SK-N-SH (cell line): ENCODE measurements at places on chromosomes 16 and 17.
A peak's percentile ranks its signal among the peaks of the same experiment; 100 is the strongest.

DNA sequence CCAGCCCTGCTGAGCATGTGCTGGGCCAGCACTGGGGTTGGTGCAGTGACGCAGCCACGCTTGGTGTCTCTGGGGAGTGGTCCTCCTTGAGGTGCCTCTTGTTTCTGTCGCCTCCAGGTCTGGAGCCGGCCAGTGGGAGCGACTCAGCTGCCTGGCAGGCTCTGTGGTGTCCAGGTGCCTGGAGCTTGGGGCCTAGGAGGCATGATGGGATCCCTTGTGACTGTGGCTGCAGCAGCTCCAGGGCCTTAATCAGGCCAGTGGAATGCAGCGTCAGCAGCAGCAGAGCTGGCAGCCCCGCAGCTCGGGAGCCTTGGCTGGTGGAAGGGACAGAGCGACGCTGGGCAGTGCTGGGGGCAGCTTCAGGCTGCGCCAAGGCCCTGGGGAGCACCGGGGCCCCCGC lies 74.7 kb upstream of the CIBAR2 start:
- no peak for DNase-seq

DNA sequence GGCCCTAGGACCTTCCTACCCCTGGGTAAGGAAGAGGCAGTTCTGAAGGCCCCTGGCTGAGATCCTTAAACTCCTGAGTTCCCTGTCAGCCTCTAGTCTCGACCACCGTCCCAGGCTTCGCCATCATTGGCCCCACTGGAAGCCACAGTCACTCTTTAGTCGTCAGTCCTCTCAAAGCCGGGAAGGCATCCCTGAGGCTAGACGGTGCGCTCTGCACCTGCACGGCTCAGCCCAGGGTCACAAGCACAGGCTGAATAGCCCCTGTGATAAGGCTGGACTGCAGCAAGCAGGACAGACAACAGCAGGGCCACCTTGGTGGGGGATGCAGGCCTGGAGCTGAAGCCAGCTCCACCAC lies 3.3 kb upstream of the HEXIM1 start:
- no peak for DNase-seq

GRCh38 chr17:40499551-40500189 lies 1.8 kb downstream of the TNS4 start:
- DNase-seq: peak; percentile 84

DNA sequence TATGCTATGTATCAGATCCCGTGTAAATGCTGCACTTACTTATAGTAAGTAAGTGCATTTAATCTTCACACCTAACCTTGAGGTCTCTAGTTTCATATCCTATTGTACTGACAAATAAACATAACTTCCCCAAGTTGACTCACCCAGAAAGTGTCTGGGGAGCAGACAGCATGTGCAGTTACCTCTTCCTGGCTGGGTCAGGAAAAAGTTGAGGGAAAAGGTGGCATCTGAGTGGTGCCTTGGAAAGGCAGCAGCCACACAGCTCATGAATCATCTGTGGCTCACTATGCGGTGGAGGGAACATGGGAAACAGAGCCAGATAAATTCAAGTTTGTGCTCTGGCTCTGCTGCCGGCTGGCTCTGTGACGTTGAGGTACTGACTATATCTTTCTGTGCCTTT lies 382.0 kb upstream of the DYNLRB2 start:
- no peak for DNase-seq

DNA sequence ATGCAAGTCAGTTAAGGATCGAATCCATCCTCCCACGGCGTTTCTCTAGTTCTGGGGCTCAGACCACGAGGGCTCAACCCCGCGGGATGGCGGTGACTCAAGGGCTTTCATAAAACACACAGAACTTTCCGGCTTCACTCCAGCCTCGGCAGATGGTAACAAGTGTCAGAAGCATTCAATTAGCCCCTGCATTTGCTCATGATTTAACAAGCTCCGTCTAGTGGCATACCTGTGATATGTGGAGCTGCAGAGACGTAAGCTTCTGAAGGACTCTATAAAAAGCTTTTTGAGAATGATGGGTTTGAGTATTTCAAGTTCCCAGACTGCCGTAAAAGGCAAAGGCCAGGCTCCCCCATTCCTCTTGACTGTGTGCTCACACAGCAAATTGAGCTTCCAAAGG lies 91.3 kb upstream of the SEC14L1 start:
- no peak for DNase-seq

GRCh38 chr17:13503526-13503925 lies 98.2 kb downstream of the HS3ST3A1 start:
- DNase-seq: no peak

DNA sequence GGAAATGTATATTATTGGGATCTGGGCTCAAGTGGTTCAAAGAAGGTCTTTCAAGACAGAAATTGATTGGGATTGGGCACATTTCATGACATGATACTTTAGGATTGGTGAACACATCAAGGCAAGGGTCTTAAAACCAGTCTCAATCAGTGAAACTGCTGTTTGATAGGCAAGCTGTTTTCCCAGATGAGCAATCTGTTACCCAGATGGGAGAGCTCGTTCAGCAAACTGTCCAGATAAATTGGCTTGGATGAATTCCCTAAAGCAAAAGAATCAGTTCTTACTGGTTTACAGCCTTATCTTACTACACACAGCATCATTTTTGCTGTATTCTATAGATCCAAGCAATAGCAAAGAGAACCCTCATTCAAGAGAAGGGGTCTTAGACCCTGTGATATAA lies 31.0 kb upstream of the CNEP1R1 start:
- no peak for DNase-seq

- no peak for DNase-seq
Observed at GRCh38 chr16:79933603-79934002, 333.1 kb upstream of the MAF start.

DNA sequence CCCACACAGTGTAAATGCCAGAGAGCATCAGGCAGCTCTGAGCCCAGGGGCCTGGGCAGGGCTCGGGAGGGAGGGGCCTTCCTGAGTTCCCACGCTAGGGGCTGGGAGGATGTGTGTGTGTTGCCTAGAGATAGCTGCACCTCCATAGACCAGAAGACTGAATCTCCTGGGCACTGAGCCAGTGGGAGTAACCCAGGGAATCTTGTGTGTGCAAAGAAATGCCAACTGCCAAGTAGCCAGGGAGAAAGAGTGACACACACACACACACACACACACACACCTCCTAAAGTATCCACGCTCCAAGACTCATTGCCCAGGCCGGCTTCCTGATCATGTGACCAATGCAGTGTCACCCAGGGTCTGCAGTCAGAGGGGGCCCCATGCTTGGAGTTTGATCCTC lies 166.2 kb upstream of the RPL38 start:
- DNase-seq: peak; percentile 66

- no peak for DNase-seq
Observed at GRCh38 chr17:48310748-48311213, 119.2 kb downstream of the SKAP1 start.

DNA sequence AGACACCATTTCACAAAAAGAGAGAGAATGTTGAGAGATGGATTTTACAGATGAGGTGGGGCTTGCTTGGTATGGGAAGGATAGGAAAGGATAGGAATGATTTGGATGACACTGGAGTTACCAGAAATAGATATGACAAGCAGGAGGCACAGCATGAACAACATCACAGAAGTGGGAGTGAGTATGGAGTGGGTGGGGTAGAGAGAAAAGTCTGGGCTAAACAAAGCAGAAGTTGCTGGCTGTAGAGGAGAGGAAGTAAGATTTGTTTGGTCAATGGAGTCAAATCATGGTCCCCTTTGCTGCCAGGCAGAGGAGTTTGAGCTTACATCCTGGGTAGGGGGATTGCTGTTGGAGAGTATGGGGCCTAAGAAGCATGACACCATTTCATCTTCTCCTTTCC lies 101.7 kb downstream of the VAT1L start:
- DNase-seq: no peak

- DNase-seq: peak; percentile 85
Observed at GRCh38 chr16:70428178-70428998, 10.5 kb downstream of the ST3GAL2 start.

DNA sequence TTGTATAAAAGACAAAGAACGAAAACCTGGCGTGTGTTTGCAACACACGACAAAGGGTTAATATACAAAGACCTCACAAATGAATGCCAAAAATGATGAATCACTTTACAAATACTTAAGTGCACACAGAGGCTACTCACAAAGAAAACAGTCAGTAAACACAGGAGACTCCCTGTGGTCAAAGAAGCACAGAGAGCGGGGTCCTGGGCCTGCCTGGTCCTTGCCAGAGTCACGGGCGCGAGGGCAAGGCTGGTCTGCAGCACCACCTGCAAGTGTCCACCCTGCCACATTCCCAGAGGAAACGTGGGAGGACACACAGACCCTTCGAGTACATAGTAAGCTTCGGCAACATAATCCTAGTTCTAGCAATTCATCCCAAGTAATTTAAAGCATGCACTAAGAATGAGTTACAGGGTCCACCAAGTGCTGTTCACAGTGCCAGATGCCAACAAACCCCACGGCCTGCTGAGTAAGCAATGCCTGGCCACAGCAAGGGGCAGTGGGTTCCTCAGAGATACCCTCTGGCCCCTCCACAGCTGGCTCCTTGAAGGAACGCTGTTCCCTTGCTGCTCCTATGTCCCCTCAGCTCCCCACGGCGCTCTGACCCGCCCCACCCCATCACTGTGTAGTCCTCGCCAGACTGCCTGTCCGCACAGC lies 24.6 kb upstream of the FAAP100 start:
- no peak for DNase-seq

DNA sequence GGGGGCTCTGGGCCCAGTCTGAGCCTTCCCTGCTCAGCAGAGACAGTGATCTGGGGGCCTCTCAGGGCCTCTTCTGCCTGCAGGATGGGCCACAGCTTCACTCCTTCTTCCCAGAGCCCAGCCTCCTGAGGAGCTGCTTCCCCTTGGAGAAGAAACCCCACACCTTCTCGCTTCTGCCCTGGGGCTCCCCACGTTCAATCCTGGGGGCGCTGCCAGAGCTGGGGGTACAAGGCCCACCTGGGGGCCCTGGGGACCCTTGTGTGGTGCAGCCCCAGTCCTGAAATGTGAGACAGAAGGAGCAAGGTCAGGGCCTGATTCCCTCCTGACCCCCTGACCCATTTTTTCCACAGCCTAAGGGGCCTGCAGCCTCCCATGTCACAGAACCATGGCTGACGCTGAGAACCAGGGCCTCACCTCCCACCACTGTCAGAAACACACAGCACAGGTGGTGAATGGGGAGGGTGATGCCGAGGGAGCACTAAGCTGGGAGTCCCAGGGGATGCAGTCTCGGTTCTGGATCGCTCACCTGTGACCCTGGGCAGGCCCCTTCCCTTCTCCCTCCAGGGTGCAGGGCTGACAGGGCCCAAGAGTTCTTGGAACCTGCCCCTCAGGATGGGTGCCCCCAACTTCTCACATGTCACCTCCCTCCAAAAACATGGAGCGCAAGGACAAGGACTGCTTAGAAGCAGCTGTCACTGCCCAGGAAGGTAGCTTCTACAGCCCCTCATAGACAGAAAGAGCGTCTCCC lies 21.6 kb upstream of the MPO start:
- DNase-seq: peak; percentile 20

DNA sequence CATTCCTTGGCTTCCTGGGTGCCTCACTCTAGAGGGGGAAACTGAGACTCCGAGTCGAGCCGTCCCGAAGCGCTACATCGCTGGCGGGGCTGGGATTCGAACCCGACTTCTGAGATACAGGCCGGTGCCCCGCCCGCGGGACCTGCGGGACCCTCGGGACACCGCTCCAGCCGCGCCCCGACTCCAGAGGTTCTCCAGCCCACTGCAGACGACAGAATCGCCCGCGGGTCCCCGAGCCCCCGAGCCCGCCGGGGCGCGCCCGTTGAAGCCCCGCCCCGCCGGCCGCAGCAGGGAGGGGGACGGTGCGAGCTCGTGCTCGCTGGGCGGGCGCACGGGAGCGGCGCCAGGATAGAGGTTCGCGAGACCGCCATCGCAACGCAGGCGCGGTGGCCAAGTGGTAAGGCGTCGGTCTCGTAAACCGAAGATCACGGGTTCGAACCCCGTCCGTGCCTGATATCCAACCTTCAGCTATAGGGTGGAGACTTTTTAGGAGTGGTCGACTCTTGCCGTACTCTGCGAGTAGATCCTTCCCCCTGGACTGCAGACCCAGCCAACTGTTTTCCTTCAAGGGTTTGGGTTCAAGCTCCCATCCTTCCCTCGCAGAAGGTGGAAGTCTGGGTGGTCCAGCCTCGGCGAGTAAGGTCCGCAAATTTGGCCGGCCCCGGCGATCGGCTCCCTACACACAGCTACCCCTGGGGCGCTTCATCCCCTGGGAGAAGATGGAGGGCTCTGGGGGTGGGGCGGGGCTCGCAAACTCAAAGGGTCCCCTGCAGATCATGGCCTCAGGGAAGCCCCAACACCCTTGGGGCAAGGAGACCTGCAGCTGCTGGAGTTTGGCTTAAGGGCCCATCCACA lies 214.6 kb downstream of the MRTFB start:
- peak; percentile 96 for DNase-seq

DNA sequence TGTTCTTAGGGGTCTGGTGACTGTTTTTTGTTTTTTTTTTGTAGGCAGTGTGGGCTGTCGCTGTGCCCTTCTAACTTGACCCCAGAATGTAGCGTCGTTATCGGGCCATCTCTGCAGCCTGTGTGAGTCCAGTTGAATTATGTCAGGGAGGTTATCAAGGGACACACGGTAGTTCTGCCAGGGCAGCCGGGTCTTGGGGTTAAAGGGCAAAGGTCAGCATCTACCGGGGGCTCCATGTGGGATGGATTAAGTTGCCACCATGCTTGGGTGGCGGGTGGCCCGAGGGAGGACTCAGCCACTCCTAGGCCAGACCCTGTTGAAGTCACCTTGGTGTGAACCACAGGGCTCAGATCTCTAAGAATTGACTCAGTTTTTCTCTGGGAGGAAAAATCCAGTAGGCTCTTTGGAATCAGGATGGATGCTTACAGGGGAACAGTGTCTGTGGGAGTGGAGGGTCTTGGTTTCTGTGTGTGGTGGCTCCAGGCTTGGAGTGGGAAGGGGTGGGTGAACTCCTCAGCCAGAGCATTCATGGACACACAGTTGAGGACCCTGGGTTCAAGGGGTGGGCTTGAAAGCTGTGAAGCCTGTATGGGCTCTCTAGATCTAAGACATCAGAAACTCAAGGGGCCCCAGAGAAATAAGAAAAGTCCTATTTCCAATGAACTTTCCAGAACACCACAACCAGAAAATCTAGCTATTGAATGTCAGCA lies 191.7 kb downstream of the IRF8 start:
- DNase-seq: no peak

- no peak for DNase-seq
Observed at GRCh38 chr16:29818082-29818481, 2.1 kb downstream of the PAGR1 start.

- no peak for DNase-seq
Observed at GRCh38 chr17:1871756-1872155, 42.0 kb downstream of the RPA1 start.

- DNase-seq: no peak
Observed at GRCh38 chr17:12098568-12098967, 77.9 kb downstream of the MAP2K4 start.

- peak; percentile 33 for DNase-seq
Observed at GRCh38 chr17:63480192-63480784, 3.4 kb downstream of the ACE start.

DNA sequence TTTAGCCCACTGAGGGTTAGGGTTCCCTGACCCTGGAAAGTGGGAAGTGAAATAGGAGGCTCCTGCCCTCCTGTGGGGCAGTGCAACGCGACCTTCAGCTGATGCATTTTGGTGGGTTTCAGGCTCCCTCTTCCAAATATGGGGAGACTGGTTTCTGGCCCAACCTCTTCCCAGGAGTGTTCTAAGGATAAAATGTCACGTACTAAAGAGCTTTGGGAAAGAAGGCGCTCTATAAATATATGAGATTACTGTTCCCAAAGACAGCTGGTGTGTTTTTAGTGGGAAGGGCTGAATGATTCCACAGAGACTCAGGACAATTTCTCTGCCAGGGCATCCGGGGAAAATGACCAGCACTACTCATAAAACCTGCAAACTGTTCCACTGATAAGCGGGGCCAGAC lies 9.8 kb downstream of the SLC35B1 start:
- DNase-seq: no peak

- DNase-seq: no peak
Observed at GRCh38 chr16:49463529-49463928, 89.9 kb downstream of the C16orf78 start.

- DNase-seq: no peak
Observed at GRCh38 chr16:4489030-4489429, 12.8 kb downstream of the HMOX2 start.
